DMS79 (cell line): ENCODE measurements at places on chromosomes 16 and 17.

DNA sequence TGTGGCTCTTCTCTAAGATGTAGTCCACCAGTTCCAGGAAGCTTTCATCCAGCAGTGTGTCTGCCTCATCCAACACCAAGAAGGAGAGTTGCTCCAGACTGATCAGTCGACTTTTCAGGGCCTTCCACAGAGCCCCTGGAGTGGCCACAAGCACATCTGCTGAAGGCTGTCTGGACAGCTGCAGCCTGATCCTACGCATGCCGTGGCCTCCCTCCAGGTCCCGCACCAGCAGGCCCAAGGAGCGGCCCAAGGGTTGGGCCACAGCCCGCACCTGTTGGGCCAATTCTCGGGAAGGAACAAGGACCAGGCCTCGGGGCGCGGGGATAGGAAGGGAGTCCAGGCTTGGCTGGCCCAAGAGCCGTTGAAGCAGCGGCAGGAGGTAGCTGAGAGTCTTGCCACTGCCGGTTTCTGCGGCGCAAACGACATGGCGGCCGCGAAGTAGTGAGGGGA is 729 bp downstream of the DDX28 start:
- no peak for DNase-seq

- DNase-seq: no peak
Observed at GRCh38 chr17:17942846-17943245, 29.4 kb downstream of the TOM1L2 start.

GRCh38 chr16:86668136-86668910 is 90.0 kb downstream of the FOXL1 start:
- DNase-seq: no peak

DNA sequence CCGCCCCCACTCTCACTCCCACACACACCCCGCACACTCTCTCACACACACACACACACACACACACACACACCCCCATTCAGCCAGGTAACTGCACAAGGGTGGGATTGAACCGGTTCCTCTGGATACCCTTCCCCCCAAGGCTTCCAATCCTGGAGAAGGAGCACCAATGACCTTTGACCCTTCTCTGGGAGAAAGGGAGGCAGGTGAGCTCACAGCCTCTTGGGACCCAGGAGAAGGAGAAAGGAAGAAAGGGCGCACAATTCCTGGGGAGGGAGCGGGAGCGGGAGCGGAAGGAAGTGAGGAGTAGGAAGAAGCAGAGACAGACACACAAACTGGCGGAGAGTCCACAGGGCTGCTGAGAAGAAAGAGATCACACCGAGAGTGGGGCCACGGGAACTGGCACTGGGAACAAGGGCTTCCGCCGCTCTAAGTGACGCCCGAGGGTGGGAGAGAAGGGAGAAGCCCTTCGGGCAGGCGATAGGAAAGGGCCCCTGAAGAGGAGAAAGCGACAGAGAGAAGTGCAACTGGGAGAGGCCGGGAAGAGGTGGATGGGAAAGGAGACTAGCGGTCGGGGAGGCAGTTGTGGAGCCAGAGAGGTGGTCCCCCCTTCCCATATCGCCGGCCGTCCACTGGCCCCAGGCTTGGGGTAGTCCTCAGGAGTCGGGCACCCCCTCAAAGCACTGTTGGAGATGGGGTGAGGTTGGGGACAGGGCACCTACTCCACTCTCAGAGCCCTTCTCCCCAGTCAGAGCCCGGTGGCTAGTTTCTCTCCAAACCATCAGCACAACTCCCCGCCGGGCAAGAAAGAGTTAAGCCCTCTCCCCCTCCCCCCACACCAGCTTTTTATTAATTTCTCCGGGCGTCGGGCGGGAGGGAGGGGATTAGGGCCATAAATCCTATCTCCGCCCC is 1.3 kb downstream of the SAMD14 start:
- no peak for DNase-seq

- no peak for DNase-seq
Observed at GRCh38 chr17:44120851-44121605, 2.4 kb downstream of the HDAC5 start.

DNA sequence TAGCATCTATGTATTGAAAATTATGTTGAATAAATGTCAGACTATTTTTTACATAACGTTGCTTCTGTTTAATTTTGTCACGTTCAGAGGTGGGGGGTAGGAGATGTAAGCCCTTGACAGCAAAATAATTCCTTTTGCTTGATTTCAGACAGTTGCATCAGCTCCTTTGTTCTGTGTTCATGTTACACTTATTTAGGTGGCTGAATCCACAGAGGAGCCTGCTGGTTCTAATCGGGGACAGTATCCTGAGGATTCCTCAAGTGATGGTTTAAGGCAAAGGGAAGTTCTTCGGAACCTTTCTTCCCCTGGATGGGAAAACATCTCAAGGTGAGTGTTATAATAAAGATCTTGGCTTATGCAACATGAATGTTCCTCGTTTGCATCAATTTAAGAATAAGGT is 4.5 kb downstream of the HERPUD1 start:
- DNase-seq: no peak

GRCh38 chr16:10984509-10984908 is 40.1 kb downstream of the CLEC16A start:
- DNase-seq: no peak

GRCh38 chr16:55001931-55002330 is 71.3 kb downstream of the IRX5 start:
- no peak for DNase-seq

GRCh38 chr17:8365143-8365542 is 11.4 kb downstream of the KRABD2 start:
- no peak for DNase-seq

GRCh38 chr17:70375406-70375805 is 206.1 kb downstream of the KCNJ2 start:
- no peak for DNase-seq

DNA sequence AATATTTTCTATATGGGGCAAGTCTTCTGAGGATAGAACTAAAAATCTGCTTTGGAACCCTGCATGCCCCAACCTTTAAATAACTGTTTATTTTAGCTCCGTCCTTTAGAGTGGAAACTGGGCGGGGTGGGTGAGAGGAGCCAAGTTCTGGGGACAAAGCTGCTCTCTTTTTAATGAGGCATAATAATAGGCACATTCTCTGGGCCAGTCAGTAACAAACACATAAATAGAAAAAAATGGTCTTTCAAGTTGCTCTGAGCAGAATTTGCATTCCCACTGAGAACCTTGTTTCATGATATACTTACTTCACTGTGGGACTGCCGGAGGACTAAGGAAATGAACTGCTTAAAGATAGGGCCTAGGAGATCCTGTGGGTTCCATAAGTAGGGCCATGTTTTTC is 51.5 kb downstream of the KNOP1 start:
- DNase-seq: no peak

- no peak for DNase-seq
Observed at GRCh38 chr17:38738007-38738662, 8.0 kb downstream of the CISD3 start.

DNA sequence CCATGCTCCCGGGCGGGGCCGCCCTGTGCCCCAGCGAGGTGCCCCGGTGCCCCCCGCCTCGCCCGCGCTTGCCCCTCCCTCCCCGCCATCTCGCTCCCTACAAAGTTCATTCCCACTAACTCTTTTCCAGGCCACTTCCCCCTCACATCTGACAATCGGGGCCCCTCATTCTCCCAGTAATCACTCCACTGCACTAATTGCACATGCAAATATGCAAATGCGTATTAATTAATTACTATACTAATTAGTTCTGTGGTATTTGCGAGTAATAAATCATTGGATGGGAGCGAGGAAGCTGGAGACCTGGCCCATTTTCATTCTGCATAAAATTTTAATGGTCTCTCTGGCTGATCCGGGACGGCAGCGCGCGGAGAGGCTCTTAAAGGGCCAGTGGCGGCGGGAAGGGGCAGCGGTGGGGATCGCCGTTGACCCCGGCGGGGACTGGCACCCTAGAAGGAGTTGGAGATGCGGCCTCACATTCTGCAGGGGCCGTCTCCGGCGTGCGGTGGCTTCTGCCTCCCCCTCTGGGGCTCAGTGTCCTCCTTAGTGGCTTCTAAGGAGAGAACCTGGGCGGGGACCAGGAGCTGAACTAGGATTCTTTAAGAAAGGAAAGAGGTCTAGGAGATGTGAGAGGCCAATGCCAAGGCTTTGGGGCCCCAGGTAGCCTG is 8.4 kb upstream of the PPP1R1B start:
- DNase-seq: no peak

- no peak for DNase-seq
Observed at GRCh38 chr16:50681021-50681885, at the start of gene SNX20. Gene SNX20 (minus strand): TSS chr16:50681312. CDS start chr16:50677526, 3,786 bp downstream.

DNA sequence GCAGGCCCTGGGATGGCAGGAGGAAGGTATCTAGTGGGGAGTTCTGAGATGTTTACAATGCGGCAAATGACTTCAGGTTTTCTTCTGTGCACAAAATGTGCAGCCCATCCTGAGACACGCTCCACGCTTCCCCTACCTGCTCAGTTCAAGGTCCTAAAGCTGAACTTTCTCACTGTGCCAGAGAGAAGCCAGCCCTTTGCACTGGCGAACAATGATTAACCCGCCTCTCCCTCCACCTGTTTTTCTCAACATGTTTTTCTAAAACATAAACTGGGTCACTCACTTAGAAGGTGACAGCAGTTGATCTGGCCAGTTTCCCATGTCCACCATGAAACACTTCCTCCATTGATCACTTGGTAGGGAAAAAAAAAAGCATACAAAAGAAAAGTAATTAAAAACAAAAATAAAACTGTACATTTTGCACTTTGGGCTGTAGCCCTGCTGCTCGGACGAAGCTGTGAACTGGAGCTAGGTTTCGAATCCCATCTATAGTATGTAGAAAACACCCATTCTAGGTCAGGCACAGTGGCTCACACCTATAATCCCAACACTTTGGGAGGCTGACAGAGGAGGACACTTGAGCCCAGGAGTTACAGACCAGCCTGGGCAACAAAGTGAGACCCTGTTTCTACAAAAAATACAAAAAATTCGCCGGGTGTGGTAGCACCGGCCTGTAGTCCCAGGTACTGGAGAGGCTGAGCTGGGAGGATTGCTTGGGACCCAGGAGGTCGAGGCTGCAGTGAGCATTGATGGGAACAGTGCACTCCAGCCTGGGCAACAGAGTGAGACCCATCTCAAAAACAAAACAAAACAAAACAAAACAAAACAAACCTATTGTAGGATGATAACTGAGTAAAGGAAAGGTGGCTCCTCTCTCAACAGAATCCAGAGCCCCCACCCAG is 6.1 kb upstream of the G6PC1 start:
- DNase-seq: no peak

- DNase-seq: no peak
Observed at GRCh38 chr17:11853321-11854151, 143.7 kb downstream of the ZNF18 start.

GRCh38 chr16:35574454-35575431 is 2115.3 kb downstream of the TP53TG3F start:
- DNase-seq: no peak

DNA sequence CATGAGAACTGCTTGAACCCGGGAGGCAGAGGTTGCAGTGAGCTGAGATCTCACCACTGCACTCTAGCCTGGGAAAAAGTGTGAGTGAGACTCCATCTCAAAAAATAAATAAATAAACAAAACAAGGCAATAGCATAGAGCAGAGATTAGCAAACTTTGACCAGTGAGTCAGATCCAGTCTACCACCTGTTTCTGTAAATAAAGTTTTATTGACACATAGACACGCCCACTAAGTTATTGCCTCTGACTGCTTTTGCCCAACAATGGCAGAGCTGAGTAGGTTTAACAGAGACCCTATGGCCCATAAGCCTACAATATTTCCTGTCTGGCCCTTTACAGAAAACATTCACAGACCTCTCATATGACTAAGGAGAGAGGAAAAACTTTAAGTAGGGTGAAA is 44.3 kb downstream of the XYLT1 start:
- DNase-seq: no peak

DNA sequence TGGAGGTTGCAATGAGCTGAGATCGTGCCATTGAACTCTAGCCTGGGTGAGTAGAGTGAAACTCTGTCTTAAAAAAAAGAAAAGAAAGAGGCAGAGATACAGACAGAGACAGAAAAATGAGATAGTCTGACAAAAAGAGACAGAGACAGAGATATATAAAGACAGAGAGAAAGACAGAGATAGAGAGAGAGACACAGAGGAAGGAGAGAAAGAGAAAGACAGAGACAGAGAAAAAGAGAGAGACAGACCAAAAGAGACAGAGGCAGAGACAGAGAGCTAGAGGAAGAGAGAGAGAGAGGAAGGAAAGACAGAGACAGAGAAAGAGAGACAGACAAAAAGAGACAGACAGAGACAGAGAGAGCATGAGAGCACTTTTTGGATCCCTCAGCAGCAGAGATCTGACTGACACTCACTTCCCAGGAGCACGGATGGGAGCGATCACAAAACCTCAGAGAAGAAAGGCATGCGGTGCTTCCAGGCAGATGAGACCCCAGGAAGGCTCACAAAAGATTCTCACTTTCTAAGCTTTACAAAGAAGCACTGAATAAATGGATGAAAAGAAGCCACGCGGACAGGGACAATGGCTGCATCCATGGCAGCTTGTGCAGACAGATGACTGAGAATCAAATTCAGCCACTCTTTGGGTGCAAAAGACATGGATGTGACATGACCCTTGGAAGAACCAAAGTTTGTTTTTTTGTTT is 38.6 kb upstream of the HS3ST2 start:
- DNase-seq: no peak

GRCh38 chr16:62261760-62262159 is 225.5 kb upstream of the CDH8 start:
- DNase-seq: no peak

- DNase-seq: no peak
Observed at GRCh38 chr16:22425847-22426246, 51.4 kb upstream of the CDR2 start.

- DNase-seq: no peak
Observed at GRCh38 chr17:27976331-27976730, 66.1 kb upstream of the NLK start.
